HTR-8/SVneo (cell line): ENCODE measurements at places on chromosomes 11 and 22.

GRCh38 chr22:27617214-27617881 lies 184.2 kb downstream of the MN1 start:
- no peak for DNase-seq

GRCh38 chr11:111680486-111681175 lies 78.4 kb downstream of the SIK2 start:
- no peak for DNase-seq

GRCh38 chr11:60469723-60470122 lies 14.1 kb downstream of the MS4A1 start:
- DNase-seq: no peak

DNA sequence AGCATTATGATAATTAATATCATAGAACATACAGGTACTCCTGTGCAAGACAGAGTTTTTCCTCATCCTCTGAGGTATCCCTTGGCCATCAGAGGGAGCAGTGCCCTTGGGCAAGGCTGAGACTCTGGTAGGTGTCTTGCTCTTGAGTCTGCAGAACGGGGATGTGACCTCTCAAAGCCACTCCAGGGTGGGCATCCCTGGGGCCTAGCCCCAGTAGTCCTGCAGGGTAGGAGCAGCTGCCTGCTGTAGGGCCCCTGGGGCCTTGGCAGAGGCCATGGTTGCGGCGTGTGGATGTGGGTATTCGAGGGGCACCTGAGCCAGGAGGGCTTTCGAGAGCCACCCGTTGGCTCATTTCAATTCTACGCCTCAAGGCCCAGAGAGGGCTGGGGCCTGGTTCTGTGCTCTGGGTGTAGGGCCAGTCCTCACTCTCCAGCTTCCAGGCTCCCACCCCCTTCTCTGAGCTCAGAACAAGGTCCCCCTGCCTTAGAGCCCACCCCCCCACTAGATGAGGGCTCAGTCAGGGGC lies 7.7 kb upstream of the OMP start:
- no peak for DNase-seq

DNA sequence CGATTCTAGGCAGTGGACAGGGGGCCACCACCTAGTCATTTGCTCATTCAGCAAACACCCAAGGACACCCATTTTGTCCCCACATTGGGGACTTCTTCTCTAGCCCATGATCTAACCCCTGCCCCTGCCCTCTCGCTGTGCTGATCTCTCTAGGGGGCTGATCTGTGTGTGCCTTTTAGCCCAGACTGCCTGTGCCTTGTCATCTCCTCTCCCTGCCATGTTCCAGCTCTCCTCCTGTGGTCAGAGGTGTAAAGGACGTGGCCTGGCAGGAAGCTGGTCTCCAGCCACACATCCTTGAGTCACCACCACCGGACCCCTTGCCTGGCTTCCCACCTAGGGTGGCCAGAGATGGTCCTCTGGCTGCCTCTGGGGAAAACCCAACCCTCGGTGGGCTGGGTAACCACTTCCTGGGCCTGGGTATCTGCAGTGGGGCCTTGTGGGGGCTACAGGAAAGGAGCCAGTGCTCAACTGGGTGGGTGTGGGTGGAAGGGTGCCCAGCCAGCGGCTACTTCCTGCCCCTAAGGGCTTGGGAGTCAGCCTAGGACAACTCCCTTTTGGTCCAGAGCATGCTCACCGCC lies 1.3 kb downstream of the CTSW start:
- DNase-seq: no peak

GRCh38 chr11:112185883-112186282 lies 10.6 kb downstream of the BCO2 start:
- DNase-seq: no peak

- DNase-seq: peak; percentile 71
These were observed at the start of gene ANO3 for GRCh38 chr11:26331911-26332571. ANO3 (plus strand) TSS chr11:26332130; CDS start chr11:26332276, 146 bp downstream.

DNA sequence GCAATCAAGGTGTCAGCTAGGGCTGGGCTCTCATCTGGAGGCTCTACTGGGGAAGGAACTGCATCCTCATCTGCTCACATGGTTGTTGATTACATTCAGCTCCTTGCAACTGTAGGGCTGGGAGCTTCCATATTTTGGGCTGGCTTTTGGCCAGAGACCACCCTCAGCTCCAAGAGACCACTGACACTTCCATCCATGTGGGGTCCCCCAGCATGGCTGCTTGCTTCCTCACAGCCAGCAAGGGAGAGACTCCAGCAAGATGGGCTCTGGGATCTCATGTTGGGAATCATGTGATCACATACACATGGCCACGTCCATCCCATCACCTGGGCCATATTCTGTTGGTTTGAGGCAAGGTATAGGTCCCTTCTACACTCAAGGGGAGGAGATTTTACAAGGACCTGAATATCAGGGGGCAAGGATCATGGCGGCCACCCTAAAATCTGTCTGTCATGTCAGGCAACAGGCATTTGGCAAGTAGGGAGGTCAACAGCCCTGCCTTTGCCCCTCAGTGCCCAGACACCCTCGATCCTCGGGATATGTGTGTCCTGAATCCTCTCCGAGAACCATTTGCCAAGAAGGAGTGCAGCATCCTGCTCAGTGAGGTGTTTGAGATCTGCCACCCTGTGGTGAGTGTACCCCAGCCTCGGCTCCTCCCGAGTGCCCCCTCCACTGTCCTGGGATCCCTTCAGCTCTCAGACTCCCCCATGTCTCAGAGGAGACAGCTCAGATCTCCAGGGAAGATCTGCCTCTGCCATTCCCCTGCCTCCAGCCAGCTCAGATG lies 48.7 kb downstream of the OTOG start:
- no peak for DNase-seq

- DNase-seq: no peak
These were observed 5.4 kb upstream of the FTH1 start for GRCh38 chr11:61972672-61973475.

GRCh38 chr22:20639343-20639742 lies 131.9 kb downstream of the MED15 start:
- no peak for DNase-seq

- no peak for DNase-seq
These were observed 34.9 kb downstream of the UBASH3B start for GRCh38 chr11:122690384-122690783.

- DNase-seq: no peak
These were observed 784 bp upstream of the SLC43A3 start for GRCh38 chr11:57427727-57428082.

- peak; percentile 85 for DNase-seq
These were observed 64.2 kb downstream of the CACNA1I start for GRCh38 chr22:39634530-39635405.

DNA sequence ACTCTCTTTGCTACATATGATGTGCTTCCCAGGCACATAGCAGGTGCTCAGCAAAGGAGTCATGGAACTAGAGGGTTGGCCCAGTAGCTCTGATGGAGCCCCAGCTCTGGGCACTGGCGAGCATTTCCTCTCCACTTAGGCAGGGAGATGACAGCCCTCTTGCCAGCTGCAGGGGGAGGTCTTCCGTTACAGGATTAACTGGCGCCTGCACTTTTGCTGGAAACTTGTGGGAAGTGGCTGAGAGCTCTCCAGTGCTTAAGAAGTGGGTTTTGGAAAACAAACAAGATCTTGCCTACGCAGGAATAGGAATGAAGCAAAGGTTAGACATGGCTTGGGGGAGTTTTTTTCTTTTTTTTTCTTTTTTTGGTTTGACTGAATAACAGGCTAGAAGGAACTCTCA lies 75.5 kb downstream of the MICAL2 start:
- no peak for DNase-seq

GRCh38 chr22:49317369-49317768 lies 510.3 kb downstream of the BRD1 start:
- DNase-seq: no peak

GRCh38 chr22:19105456-19105855 lies 16.8 kb downstream of the DGCR2 start:
- no peak for DNase-seq

- DNase-seq: no peak
These were observed 2.4 kb upstream of the CHID1 start for GRCh38 chr11:913043-913442.

DNA sequence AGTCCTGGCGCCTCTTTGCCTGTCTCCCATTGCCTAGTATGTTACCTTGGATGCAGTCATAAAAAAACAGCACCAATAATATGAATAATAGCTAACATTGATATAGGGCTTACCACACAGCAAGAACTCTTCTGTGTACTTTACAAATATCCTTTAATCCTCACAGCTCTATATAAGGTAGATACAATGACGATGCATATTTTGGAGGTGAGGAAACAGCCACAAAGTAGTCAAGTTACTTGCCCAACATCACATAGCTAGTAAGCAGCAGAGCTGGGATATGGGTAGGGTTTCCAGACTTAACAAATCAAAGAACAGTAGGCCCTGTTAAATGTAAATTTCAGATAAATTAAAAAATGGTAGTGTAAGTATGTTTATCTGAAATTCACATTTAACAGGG lies 128.8 kb downstream of the ST3GAL4 start:
- no peak for DNase-seq

DNA sequence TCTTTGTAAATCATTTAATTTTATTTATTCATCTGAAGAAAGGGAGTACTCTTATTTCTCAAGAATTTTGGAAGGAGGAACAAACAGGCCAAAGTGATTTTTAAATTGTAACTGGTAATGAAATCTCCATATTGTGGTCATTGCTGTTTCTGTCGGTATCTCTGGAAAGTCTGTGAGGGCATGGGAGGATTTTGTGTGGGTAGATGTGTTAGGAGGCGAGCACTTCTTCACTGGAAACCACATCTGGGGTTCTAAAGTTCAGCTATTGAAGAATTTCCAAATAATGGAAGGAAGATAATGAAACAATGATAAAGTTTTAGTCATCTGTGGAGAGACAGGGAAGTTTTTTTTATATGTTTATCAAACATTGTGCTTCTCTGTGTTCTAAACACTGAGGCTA lies 6.6 kb downstream of the TRIM34 start:
- DNase-seq: no peak

- DNase-seq: no peak
These were observed 1112.2 kb downstream of the BRD1 start for GRCh38 chr22:48715511-48715910.

DNA sequence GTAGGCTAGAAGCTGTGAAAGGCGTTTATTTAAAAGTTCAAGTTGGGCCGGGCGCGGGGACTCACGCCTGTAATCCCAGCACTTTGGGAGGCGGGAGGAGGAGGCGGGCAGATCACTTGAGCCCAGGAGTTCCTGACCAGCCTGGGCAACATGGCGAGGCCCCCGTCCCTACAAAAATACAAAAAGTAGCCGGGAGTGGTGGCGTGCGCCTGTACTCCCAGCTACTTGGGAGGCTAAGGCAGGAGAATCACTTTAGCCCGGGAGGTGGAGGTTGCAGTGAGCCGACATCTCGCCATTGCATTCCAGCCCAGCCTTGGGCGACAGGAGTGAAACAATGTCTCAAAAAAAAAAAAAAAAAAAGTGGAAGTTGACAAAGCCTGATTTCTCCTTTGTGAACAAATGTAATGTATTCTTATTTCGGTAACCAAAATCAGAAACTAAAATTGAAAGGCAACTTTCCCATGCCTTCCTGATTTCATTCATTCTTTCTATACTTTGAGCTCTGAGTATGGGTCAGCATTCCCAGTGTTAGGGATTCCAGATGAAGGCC lies 825 bp downstream of the PTPMT1 start:
- DNase-seq: no peak

GRCh38 chr11:115656041-115656440 lies 151.8 kb upstream of the CADM1 start:
- no peak for DNase-seq

DNA sequence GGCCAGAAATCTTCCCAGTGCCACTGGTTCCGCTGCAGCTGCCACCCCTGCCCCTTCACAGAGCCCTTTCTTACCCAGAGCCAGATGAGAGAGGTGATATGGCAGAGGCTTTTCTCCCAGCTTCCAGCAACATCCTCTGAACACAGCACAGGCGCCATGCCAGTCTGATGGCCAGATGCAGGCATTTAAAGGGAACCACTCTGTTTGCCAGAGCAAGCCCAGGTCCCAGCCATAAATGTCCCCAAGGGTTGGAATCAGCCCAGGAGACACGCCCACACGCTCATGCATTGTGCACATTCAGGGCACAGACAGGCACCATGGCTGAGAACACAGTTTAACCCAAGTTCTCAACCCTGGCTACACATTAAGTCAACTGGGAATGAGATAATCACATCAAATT lies 114.3 kb upstream of the CSNK2A3 start:
- DNase-seq: no peak

- DNase-seq: no peak
These were observed 4.7 kb downstream of the C11orf21 start for GRCh38 chr11:2296913-2297622.

- DNase-seq: peak; percentile 46
These were observed 66.3 kb downstream of the C11orf91 start for GRCh38 chr11:33634291-33634834.

DNA sequence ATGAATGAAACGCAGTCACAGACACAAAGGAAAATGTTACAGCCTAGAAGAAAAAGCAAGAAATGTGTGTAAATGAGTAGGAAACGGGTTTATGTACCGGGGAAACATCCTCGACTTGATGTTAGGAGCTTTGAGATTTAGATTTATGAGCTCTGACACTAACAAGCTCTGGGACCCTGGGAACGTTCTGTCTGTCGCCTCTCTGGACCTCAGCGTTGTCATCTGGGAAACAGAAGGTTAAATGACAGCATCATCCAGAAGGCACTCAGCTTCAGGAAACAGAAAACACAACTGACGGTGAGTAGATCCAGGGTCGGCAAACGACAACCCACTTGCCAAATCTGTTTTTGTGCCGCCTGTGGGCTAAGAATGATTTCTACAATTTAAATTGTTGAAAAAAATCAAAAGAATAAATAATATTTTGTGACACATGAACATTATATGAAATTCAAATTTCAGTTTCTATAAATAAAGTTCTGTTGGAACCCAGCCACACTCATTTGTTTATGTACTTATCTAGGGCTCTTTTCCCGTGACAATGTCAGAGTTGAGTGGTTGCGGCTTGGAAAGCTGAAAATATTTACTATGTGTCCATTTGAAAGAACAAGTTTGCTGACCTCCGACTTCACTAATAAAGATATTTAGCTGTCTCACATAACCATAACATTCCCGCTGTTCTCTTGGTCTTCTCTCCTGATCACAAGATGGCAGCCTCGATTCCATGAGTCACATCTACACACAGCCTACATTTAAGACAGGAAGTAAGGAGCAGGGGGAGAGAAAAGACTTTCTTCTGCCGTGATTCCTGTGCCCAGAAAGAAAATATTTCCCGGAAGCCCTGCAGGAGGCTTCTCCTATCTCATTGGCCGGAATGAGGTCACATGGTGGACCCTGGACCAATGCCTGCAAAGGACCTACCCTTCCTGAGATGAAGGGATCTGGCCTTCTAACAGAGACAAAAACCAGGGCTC lies 47.1 kb upstream of the SYT13 start:
- DNase-seq: peak; percentile 21

DNA sequence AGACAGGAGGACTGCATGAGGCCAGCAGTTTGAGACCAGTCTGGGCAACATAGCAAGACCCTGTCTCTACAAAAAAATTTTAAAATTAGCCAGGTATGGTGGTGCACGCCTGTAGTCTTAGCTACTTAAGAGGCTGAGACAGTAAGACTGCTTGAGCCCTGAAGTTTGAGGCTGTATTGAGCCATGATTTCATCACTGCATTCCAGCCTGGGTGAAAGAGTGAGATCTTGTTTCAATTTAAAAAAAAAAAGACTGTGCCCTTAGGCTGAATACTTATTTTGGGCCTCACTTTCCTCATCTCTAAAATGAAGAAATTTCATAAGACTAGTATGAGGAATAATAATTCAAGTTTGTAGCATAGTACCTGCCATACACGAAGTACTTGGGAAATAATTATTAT lies 6.9 kb downstream of the AQP11 start:
- DNase-seq: no peak

GRCh38 chr11:19879307-19880087 lies 166.9 kb downstream of the NAV2 start:
- DNase-seq: no peak

- no peak for DNase-seq
These were observed 127.0 kb downstream of the MRTFA start for GRCh38 chr22:40509401-40510134.
